Tibial artery (tissue), 4 donors: ENCODE measurements at places on chromosomes 4 and X.

- no peak overlapping the region for H3K27ac ChIP-seq
- no peaks in the 10 kb centered on the region for H3K4me1 ChIP-seq
- DNase-seq = peak; percentile 13
- no peaks in the 10 kb centered on the region for H3K36me3 ChIP-seq
Observed at GRCh38 chr4:2284934-2285612, 23.2 kb upstream of the MXD4 start.

DNA sequence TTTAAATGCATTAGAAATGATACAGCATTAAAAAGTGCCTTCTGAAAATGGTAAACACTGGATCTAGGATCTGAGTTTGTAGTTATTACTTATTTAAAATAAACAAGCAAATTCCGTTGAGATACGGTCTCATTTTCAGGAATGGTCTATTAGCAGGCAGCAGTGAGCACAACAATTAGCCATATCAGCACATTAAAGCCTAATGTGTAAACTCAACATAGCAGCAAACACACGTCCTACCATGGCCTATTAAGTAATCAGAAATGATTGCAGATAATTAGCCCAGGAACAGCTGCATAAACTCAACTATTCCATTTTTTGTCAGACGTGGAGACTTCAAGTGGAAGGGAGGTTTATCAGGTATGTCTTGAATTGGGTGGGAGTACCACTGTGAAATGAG lies 61.8 kb downstream of the NEIL3 start:
- no peaks in the 10 kb centered on the region for H3K4me1 ChIP-seq
- no peak overlapping the region for H3K4me3 ChIP-seq
- H3K36me3 ChIP-seq = no peaks in the 10 kb centered on the region
- no peaks in the 10 kb centered on the region for H3K27me3 ChIP-seq

- no peak for DNase-seq
- H3K36me3 ChIP-seq = no peaks in the 10 kb centered on the region
- no peaks in the 10 kb centered on the region for H3K4me1 ChIP-seq
- no peak overlapping the region for H3K4me3 ChIP-seq
- no peak overlapping the region for H3K27ac ChIP-seq
Observed at GRCh38 chr4:110412354-110413065, 63.4 kb upstream of the ENPEP start.

- H3K27ac ChIP-seq = peak overlapping the region; percentile 85
- H3K27me3 ChIP-seq = no peaks in the 10 kb centered on the region
- DNase-seq = no peak
- H3K36me3 ChIP-seq = no peaks in the 10 kb centered on the region
- peaks cover 5% of the 10 kb centered on the region for H3K4me1 ChIP-seq
Observed at GRCh38 chrX:118345045-118345463, 852 bp upstream of the WDR44 start.

GRCh38 chrX:115367455-115367854 lies 77.9 kb downstream of the LUZP4 start:
- H3K36me3 ChIP-seq = no peaks in the 10 kb centered on the region
- no peaks in the 10 kb centered on the region for H3K4me1 ChIP-seq
- no peak overlapping the region for H3K4me3 ChIP-seq
- no peaks in the 10 kb centered on the region for H3K27me3 ChIP-seq
- no peak for DNase-seq

- H3K27ac ChIP-seq = no peak overlapping the region
- H3K4me3 ChIP-seq = no peak overlapping the region
- no peaks in the 10 kb centered on the region for H3K36me3 ChIP-seq
- H3K4me1 ChIP-seq = no peaks in the 10 kb centered on the region
Observed at GRCh38 chrX:117982694-117983392, 133.8 kb downstream of the KLHL13 start.

DNA sequence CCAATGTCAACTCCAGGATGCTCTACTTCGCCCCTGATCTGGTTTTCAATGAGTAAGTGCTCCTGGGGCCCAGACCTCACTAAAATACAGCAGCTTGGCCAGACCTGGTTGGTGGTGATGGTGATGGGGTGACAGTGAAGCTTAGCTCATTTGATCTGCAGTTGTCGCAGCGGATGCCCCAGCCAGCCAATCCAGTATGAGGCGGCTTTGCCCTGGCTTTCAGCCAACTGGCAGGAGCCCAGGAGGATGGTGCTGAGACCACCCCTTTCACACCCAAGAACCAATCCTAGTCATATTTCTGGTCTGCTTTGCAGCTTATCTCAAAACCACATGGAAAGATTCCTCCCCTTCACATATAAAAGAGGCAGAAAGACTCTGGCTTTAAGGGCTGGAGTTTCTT lies 173.8 kb downstream of the AR start:
- no peak overlapping the region for H3K27ac ChIP-seq
- peaks cover 5% of the 10 kb centered on the region for H3K36me3 ChIP-seq
- H3K27me3 ChIP-seq = no peaks in the 10 kb centered on the region
- H3K4me1 ChIP-seq = peaks cover 11% of the 10 kb centered on the region
